ENCODE measurements at places on chromosomes 12 and 14.

DNA sequence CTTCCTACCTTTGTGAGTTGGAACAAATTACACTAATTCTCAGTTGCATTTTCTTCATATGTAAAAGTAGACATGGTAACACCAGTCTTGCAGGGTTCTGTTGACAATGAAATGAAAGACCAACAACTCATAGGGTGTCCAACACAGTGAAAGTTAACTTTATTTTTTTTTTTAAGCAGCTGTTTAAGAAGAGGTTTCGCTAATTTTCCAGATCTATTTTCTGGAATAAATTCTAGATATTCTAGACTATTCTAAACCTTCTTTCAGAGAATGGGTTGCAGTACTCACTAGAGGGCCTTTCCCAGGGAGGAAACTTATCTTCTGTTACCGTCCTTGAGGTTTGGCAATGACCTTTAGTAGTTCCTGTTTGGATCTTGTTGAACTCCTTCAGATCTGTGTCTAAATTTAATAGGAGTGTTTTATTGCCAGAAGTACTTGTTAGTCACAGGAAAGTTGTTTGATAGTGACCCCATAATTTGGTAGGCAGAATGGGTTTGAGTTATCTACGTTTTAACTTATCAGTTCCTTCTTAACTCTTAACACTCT lies 2.8 kb upstream of the ART4 start:
- DNase-seq, result no peak

DNA sequence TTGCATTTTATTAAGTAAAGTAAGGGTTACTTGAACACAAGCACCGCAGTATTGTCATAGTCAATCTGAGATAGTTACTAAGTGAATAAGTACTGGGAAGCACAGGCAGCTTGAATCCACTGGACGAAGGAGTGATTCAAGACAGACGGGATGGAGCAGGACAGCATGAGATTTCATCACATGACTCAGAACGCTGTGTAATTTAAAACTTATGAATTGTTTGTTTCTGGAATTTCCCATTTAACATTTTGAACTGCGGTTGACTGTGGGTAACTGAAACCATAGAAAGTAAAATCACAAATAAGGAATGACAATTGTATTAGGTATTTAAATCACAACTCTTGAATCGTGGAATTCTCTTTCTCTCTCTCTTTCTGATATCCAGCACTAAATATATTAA lies 1630.4 kb upstream of the SEL1L start:
- DNase-seq, result peak; percentile 88

GRCh38 chr12:28108599-28108998 lies 81.7 kb upstream of the CCDC91 start:
- peak; percentile 31 for DNase-seq

- DNase-seq, result peak; percentile 66
Observed at GRCh38 chr14:100824091-100824551, 1.8 kb upstream of the MEG3 start.

DNA sequence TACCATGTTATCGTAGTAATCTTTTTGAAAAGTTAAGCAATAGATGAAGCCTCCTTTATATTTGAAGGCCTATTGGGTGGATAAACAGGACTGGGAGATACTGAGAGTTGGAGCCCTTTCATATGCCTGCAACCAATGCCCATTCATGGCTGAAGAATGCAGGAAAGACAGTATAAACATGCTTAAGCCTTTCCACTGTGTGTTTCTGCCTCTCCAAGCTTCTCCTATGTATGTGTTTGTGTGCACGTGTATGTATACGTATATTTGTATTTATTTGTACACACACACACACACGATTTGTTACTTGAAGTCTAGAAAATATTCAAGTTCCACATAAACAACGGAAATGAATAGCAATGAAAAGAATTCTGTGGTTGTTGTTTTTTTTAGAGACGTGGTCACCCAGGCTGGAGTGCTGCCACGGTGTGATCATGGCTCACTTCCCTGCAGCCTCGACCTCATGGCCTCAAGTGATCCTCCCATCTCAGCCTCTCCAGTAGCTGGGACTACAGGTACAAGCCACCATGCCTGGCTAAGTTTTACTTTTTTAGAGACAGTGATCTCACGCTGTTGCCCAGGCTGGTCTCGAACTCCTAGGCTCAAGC lies 1453.5 kb downstream of the AACS start:
- no peak for DNase-seq

- DNase-seq, result peak; percentile 56
Observed at GRCh38 chr12:68580911-68581310, 29.8 kb upstream of the RAP1B start.

DNA sequence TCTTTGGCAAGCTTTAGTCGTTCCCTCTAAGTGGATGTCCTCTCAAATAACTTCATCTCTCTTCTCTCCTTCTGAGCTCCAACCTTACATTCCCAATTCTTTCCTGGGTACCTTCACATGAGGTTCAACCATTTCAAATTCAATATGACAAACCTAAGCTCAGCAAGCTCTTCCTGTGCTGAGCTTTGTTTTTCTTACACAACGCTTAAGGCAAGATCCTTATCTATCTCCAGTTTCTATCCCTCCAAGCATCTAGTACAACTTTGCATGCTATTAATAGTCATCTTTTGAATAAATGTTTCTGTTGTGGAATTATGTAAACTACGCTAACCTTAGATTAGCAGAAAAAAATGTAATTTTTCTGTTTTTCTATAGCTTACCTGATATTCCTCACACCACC lies 63.7 kb upstream of the IFNG-AS1 start:
- no peak for DNase-seq

GRCh38 chr12:127550271-127550670 lies 716.7 kb upstream of the TMEM132C start:
- peak; percentile 90 for DNase-seq

DNA sequence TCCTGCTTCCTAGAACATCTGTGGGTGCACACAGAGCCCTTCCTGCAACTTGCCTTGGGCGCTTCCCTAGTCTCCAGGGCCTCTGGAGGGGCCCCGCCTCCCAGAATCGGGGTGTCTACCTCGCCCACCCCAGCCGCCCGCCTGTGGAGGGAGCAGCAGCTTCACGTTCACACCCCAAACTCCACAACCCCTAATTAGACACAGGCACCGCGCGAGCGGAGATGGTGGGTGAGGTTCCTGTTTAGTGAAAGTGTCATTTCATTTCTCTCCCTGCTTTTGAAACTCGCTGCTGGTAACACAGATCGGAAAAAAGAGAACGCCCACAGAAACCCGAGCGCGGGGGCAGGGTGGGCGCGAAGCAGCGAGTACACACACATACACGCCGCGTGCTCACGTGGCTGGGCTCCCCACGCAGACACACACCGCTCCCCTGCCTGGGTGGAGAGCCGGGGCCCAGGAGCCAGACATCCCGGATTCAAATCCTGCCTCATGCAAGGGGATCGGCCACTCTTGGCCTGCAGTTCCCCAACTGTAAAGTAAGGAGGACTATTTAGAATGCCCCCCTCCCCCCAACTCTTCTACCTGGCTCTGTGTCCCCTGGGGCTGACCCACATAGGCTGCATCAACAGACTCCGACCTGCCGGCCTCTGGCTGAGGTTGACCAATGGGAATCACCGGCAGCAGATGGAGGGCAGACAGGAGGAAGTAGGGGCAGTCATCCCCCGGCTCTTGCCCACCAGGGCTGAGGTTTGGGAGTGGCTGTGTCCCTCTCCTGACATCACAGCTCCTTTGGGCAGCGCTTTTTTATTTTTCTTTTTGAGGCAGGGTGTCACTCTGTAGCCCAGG lies 79.2 kb upstream of the NCOR2 start:
- DNase-seq, result no peak

- no peak for DNase-seq
Observed at GRCh38 chr14:92310776-92311375, 12.1 kb upstream of the SLC24A4 start.

GRCh38 chr12:132161796-132162507 lies 17.7 kb downstream of the NOC4L start:
- DNase-seq, result no peak

GRCh38 chr12:14952299-14952921 lies 9.0 kb downstream of the ARHGDIB start:
- DNase-seq, result peak; percentile 93

- DNase-seq, result no peak
Observed at GRCh38 chr14:75604979-75605851, 26.8 kb downstream of the FLVCR2 start.

- no peak for DNase-seq
Observed at GRCh38 chr14:94029265-94029664, 3.1 kb downstream of the OTUB2 start.

DNA sequence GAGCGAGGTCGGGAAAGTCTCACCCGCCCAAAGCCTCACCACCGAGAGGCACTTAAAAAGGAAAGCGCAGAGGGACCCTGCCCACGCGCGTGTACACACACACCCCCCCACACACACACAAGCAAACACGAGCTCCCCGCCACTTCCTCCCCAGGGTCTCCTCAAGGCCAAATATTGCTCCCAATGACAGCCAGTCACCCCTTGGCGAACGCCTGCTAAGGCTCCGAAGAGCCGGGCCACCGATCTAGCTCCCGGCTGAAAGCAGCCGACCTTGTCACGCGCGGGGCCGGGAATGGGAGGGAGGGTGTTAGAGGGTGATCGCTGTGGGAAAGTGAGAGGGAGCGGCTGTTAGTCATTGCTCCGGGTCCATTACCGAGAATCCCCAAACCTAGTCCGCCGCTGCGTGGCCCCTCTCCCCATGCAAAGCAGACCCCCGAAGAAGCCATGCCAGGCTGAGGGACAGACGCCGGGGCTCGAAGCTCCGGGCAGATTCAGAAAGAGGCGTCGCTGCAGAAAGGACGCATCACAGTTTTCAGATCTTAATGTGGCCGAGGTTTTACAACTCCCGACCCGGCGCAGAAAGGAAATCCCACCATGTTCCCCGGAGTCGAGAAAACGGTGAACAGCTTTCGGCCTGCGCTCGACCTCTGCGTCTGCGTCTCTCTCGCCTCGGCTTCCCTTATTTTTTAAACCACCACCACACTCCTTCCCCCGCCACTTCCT lies 2.6 kb downstream of the BMP4 start:
- DNase-seq, result peak; percentile 25

GRCh38 chr14:79369359-79370332 lies 841.7 kb downstream of the DIO2 start:
- DNase-seq, result peak; percentile 87
